ENCODE measurements at places on chromosomes 6 and 20.
A peak's percentile ranks its signal among the peaks of the same experiment; 100 is the strongest.

- no peak for DNase-seq
- no peak overlapping the region for H3K4me3 ChIP-seq
- H3K27me3 ChIP-seq, result no peaks in the 10 kb centered on the region
- H3K27ac ChIP-seq, result no peak overlapping the region
- H3K36me3 ChIP-seq, result no peaks in the 10 kb centered on the region
- peaks cover 7% of the 10 kb centered on the region for H3K4me1 ChIP-seq
Measured at GRCh38 chr20:58001381-58001780, 227.1 kb downstream of the ANKRD60 start.

GRCh38 chr20:20277894-20278335, 90.0 kb upstream of the INSM1 start:
- no peaks in the 10 kb centered on the region for H3K27me3 ChIP-seq
- H3K27ac ChIP-seq, result no peak overlapping the region
- no peaks in the 10 kb centered on the region for H3K4me1 ChIP-seq
- H3K4me3 ChIP-seq, result no peak overlapping the region
- no peak for DNase-seq

DNA sequence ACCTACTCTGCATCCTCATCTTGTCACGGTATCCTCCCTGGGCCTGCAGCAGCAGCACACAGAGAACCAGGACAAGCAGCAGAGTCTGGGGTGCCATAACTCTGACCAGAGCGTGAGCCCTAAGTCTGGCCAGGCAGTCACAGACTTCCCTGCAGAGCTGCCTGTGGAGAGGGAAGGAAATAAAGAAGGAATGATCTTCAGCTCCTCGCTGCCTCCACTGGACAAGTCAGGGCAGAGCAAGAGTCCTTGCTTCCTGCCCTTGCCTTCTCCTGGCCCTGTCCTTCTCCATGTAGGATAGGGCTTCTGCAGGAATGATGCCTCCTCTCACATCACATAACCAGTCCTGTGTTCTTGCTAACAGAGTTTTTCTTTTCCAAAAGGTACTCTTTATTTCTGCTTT, 15.9 kb upstream of the WFDC11 start:
- no peak overlapping the region for H3K27ac ChIP-seq
- H3K4me3 ChIP-seq, result no peak overlapping the region

DNA sequence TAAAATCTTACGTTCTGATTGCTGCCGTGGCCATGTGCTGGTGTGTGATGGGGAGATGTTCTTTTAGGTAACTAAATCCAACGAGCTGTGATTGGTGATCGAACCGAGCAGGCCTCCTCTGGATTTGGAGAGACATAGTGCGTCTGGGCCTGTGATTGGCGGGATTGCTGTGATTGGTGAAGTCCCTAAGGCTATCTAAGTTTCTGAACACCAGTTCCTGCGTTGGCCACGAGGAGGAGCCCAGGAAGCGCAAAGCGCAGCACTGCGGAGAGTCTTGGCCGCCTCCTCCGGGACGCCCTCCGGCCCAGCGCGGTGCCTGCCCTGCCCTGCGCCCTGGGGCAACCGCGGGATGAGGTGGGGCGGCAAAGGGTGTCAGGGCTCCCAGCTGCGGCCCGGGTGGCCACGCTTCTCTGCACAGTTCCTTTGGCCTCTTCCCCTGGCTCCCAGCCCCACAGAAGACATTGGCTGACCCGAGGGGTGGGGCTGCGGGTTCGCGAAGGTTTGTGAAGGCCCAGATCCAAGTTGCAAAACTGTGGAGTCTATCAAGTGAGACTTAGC, 33.0 kb downstream of the HNF4A start:
- no peak overlapping the region for H3K4me3 ChIP-seq
- H3K4me1 ChIP-seq, result no peaks in the 10 kb centered on the region
- H3K27me3 ChIP-seq, result peaks cover 3% of the 10 kb centered on the region
- no peak overlapping the region for H3K27ac ChIP-seq

DNA sequence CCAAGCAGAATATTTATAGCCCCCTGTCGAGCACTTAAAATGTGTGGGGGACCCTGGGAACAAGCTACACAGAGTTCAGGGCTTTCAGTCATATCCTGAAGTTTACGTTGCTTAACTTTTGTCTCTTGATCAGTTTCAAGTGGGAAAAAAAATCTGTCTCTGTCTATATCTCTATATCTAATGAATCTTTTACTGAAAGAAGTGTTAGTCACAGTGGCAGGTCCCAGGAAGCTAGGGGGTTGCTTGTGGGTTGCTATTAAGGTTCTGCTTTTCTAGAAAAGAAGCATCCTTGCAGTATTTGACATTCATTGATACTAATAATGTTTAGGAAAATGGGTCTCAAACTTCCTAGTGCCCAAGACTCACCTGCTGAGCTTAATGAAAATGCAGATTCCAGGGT, 76.7 kb upstream of the CLDN20 start:
- no peak for DNase-seq
- no peak overlapping the region for H3K4me3 ChIP-seq
- H3K27ac ChIP-seq, result peak overlapping the region; percentile 40
- H3K4me1 ChIP-seq, result peaks cover 9% of the 10 kb centered on the region
- no peaks in the 10 kb centered on the region for H3K27me3 ChIP-seq
- H3K36me3 ChIP-seq, result no peaks in the 10 kb centered on the region

DNA sequence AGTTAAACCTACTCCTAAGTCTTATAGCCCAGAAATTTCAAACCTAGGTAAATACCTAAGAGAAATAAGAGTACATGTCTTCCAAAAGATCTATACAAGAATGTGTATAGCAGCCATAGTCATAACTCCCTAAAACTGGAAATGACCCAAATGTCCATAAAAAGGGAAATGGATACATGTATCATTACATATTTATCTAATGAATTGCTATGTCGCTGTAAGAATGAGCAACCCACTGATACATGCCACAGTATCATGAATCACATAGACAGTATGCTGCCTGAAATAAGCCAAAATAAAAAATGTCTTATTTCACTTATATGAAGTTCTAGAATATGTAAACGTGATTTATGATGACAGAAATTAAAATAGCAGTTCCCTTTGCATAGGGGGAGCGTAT, 679.5 kb downstream of the MAFB start:
- no peaks in the 10 kb centered on the region for H3K4me1 ChIP-seq

- no peak overlapping the region for H3K4me3 ChIP-seq
- no peaks in the 10 kb centered on the region for H3K36me3 ChIP-seq
- no peak for DNase-seq
- H3K27me3 ChIP-seq, result no peaks in the 10 kb centered on the region
Measured at GRCh38 chr6:2968600-2969135, 2.7 kb downstream of the SERPINB6 start.

GRCh38 chr6:150588888-150589499, 10.7 kb upstream of the PLEKHG1 start:
- no peaks in the 10 kb centered on the region for H3K27me3 ChIP-seq
- no peaks in the 10 kb centered on the region for H3K36me3 ChIP-seq
- no peak overlapping the region for H3K4me3 ChIP-seq
- no peak overlapping the region for H3K27ac ChIP-seq
- no peaks in the 10 kb centered on the region for H3K4me1 ChIP-seq
- DNase-seq, result no peak

- H3K27ac ChIP-seq, result no peak overlapping the region
- peaks cover 4% of the 10 kb centered on the region for H3K4me1 ChIP-seq
- H3K27me3 ChIP-seq, result no peaks in the 10 kb centered on the region
- no peak for DNase-seq
Measured at GRCh38 chr6:109373331-109373730, 8.9 kb downstream of the CD164 start.

- no peaks in the 10 kb centered on the region for H3K27me3 ChIP-seq
- H3K4me1 ChIP-seq, result no peaks in the 10 kb centered on the region
- H3K27ac ChIP-seq, result no peak overlapping the region
- H3K36me3 ChIP-seq, result no peaks in the 10 kb centered on the region
Measured at GRCh38 chr6:75079589-75079988, 126.3 kb downstream of the COL12A1 start.

DNA sequence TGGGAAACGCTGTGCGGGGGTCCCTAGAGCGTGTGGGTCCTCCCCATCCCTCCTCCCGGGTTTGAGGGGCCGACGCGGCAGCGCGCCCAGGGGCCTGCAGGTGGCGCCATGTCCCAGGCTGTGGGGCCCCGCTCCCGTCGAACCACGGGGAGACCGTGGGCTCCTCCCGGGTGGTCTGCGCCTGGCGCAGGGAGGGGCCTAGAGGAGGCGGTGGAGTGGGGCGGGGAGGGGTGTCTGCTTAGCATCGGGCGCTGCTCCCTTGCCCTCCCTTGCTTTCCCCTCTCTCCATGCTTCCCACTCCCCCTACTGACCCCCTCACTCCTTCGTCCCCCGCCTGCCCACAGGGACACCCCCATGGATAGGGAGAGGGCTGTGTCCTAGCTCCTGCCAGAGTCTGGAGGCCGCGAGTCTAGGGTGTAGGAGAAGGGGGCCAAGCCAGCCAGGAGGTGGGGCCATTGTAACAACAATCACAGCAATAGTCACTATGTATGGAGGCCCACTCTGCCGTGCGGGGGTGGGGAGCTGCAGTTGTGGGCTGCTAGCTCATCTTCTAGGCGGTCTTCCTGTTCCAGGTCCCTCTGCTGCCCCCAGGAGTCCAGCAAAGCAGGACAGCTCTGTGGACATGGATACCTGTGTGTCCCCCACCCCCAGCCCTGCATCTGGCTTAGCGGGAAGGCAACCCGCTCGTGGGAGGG, 51.7 kb downstream of the CHMP4B start:
- H3K4me1 ChIP-seq, result no peaks in the 10 kb centered on the region
- no peak overlapping the region for H3K4me3 ChIP-seq
- DNase-seq, result peak; percentile 19

DNA sequence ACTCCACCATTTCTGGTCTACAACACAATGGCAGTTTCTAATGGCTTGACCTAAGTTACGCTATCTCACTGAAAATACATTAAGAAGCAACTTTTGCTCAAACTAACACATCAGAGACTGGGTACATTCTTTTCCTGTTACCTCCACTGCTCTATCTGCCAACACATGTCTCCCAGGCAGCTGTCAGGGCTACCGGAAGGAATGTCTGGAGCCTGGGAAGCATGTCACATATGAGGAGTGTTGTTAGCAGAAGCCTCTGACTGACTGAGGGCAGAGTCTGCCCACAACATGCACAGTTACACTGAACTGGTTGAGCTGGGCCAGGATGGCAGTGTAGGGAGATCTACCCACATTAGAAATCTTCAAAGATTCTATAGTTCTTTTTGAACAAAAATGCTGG, 264.5 kb downstream of the KIF16B start:
- H3K27me3 ChIP-seq, result no peaks in the 10 kb centered on the region
- no peaks in the 10 kb centered on the region for H3K36me3 ChIP-seq
- no peak overlapping the region for H3K27ac ChIP-seq
- no peak for DNase-seq

Measured in prostate gland (tissue), 2 donors.